ENCODE measurements at places on chromosomes 1 and 21. TPM values are rescaled to one million over a fixed set of nuclear protein-coding genes. Genes with fewer than 3 reads are reported as not detected.

RNU1-1 gene
- total RNA-seq = not detected

ATP1A4 gene
- not detected for total RNA-seq

TPTE gene
- not detected for total RNA-seq

HSD3B2 gene
- not detected for total RNA-seq

GJA9 gene
- 0.07 TPM for total RNA-seq

RSPH1 gene
- 0.40 TPM for total RNA-seq

SH3GLB1 gene
- 30.1 TPM for total RNA-seq

AADACL3 gene
- total RNA-seq = not detected

MAP10 gene
- total RNA-seq = 1.2 TPM

OLIG2 gene
- total RNA-seq = not detected

LDLRAD1 gene
- not detected for total RNA-seq

ACOT11 gene
- total RNA-seq = 2.4 TPM

SLC25A34 gene
- not detected for total RNA-seq

AXDND1 gene
- total RNA-seq = 0.45 TPM

CTSS gene
- 15.2 TPM for total RNA-seq

ELAVL4 gene
- not detected for total RNA-seq

UBQLN4 gene
- total RNA-seq = 42.9 TPM

FLG gene
- total RNA-seq = 0.02 TPM

FCRLB gene
- 1.4 TPM for total RNA-seq

HSPA6 gene
- total RNA-seq = 1.6 TPM

DNAH14 gene
- 14.9 TPM for total RNA-seq

TNFRSF4 gene
- not detected for total RNA-seq

HAO2 gene
- total RNA-seq = not detected

PTGFR gene
- not detected for total RNA-seq

CCDC17 gene
- total RNA-seq = 0.23 TPM

KRTAP10-8 gene
- not detected for total RNA-seq

OR10J1 gene
- not detected for total RNA-seq

EPHA10 gene
- total RNA-seq = 0.96 TPM

FAM3B gene
- total RNA-seq = not detected

SUSD4 gene
- 1.1 TPM for total RNA-seq

HES3 gene
- not detected for total RNA-seq

PRR9 gene
- total RNA-seq = not detected

TMEM240 gene
- 0.47 TPM for total RNA-seq

SOX13 gene
- total RNA-seq = 19.5 TPM

ANXA9 gene
- total RNA-seq = 1.00 TPM

RXRG gene
- not detected for total RNA-seq

GBP7 gene
- total RNA-seq = not detected

REG4 gene
- not detected for total RNA-seq

ZNF593OS gene
- not detected for total RNA-seq

HHAT gene
- 1.7 TPM for total RNA-seq

LINGO4 gene
- not detected for total RNA-seq

KRTAP13-1 gene
- total RNA-seq = not detected

C1QB gene
- total RNA-seq = not detected

HUNK gene
- 1.4 TPM for total RNA-seq

PTAFR gene
- 0.10 TPM for total RNA-seq

SRGAP2 gene
- 25.2 TPM for total RNA-seq

GFI1 gene
- 0.24 TPM for total RNA-seq

SORT1 gene
- 4.0 TPM for total RNA-seq

RGS18 gene
- total RNA-seq = not detected

LMOD1 gene
- total RNA-seq = not detected

PRMT6 gene
- not detected for total RNA-seq

CADM3 gene
- 0.08 TPM for total RNA-seq

FCGR2B gene
- total RNA-seq = not detected

VSIG8 gene
- not detected for total RNA-seq

CHIA gene
- not detected for total RNA-seq

ERICH3 gene
- total RNA-seq = not detected
